NCI-H1436 (cell line): ENCODE measurements at places on chromosomes 12 and 14.

DNA sequence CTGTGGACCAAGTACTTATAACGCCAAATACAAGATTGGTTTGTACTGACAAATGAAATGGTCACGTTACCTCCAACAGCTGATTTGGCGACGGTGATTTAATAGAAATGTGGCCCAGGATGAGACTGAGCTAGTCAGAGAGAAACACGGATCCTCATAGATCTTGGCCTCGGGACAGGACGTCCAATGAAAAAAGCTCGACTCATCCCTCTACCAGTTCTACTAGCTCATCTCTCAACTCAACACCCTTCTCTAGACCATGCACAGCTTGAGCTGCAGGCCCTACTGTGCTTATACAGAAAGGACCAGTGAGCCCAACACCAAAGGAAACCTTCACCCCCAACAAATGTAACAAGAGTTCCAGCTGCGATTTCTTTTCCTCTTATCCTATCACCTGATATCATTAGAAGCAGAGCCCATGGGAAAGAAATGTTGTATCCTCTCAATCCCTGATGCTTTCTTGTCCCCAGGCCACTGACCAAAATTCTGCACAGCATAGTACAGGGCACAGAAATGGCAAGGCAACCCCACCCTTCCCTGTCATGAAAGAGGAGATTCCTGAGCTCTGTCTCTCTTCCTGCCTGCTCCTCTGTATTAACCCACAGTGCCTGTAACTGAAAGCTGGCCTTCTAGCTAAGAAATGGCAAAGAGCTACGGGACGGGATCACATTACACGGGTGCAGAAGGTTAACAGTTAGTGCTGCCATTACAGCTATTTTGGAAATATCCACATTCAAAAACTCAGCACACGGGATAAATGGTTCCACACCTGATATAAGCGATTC, 39.2 kb downstream of the DICER1 start:
- DNase-seq: no peak

DNA sequence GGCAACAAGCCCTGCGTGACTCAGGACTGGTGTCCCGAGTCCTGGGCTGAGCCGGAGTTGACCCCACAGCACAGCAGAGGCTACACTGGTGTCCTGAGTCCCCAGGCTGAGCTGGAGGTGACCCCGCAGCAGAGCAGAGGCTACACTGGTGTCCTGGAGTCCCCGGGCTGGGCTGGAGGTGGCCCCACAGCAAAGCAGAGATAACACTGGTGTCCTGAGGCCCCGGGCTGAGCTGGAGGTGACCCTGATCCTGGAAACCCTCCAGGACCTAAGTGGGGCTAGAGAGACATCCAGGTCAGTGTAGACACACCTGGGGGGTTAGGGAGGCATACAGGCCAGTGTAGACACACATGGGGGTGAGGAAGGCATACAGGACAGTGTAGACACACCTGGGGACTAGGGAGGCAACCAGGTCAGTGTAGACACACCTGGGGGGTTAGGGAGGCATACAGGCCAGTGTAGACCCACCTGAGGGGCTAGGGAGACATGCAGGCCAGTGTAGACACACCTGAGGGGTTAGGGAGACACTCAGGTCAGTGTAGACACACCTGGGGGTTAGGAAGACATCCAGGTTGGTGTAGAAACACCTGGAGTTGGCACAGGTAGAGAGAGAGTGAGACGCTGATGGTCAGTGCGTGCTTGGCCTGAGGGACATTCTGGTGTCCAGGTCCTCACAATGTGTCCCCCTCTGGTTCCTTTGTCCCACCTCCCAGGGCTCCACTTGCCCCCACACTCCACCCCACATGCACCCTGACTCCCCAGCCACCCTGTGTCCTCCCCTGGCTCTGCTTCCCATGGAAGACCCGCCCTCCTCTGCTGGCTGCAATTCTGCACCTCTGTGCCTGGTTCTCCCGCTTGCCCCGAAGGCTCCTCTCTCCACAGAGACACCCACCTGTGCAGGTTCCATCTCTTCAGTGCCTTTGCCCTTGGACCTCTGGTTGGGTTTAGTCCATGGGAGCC, 321.6 kb upstream of the SFSWAP start:
- DNase-seq: no peak

- DNase-seq: no peak
Measured at GRCh38 chr12:124452576-124453331, 114.7 kb downstream of the NCOR2 start.

- no peak for DNase-seq
Measured at GRCh38 chr12:15181017-15181683, 40.1 kb downstream of the RERG start.

DNA sequence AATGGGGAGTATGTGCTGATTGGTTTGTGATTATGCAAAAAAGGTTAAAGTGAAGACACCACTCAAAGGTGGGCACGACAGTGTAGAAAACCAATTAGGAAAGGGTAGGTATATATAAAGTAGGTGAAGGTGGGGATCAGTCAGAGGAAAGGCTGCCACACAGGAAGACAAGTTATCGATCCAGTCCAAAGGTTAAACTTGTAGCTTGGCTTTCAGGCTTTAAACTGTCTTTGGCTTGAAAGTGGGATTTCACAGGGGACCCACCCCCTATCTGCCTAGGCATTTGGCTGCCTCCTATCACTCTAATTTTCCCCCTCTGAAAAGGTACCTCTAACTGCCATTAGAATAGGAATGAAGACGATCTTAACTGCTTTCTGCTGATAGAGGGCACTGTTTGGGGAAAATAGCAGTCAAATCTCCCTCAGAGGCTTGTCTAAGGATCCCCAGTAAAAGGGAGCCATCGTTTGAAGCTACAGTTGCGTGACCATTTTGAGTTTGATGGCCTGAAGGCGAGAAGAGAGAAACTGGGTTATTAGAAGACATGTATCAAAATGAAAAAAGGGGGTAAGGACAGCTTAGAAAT, 250.2 kb downstream of the GPHN start:
- DNase-seq: no peak

GRCh38 chr14:23614395-23614828, 21.8 kb upstream of the DHRS2 start:
- no peak for DNase-seq

DNA sequence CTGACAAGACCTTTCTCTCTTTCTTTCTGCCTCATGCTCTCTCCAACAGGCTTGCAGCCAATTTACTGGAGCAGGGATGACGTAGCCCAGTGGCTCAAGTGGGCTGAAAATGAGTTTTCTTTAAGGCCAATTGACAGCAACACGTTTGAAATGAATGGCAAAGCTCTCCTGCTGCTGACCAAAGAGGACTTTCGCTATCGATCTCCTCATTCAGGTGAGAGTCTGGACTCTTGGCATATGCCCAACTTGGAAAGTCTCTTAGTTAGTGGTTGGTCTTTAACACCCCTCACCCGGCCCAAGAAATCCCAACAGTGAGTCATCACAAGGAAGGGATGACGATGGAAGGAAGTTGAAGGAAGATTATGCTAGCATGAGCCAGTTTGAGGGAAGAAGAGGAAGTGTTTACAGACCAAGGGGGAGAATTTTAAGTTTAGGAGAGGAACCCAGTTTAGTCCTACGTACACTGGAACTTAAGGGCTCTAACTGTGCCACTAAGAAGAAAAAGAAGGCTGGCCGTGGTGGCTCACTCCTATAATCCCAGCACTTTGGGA, 189.7 kb downstream of the ETV6 start:
- peak; percentile 52 for DNase-seq

- DNase-seq: no peak
Measured at GRCh38 chr12:27965966-27966365, 6.6 kb downstream of the PTHLH start.

DNA sequence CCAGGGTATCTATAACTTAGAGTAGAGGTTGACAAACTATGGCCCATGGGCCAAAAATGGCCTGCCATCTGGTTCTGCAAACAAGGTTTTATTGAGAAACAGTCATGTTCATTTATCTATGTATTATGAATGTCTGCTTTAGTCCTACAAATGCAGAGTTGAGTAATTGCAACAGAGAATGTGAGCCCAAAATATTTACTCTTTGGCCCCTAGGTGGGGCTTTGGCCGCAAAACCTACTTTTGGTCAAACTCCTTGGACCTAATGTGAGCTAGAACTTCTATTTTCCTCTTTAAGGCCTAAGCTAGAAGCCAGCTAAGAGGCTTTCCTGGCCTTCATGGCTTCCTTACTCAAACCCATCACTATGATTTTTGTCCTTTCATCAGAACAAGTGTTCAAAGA, 379.1 kb downstream of the NELL2 start:
- no peak for DNase-seq

- no peak for DNase-seq
Measured at GRCh38 chr12:51932218-51933076, 19.1 kb upstream of the ACVR1B start.

DNA sequence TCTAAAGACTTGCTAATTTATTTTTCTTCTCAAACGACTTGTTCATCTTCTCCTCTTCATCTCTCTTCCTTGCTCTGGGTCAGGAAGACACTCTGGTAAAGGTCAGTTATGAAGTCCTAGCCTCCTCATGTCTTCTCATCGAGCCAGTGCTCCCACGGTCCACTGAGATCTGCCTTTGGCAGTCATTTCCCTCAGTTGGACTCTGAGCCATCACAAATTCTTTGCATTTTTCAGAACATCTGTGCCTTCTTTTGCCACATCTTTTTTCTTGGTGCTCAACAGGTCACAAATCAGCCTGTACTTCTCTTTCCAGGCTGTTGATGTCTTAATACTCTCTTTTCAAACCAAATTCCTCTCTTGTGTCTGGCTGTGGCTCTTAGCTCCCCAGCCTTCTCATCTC, 49.7 kb downstream of the IGF1 start:
- DNase-seq: no peak

DNA sequence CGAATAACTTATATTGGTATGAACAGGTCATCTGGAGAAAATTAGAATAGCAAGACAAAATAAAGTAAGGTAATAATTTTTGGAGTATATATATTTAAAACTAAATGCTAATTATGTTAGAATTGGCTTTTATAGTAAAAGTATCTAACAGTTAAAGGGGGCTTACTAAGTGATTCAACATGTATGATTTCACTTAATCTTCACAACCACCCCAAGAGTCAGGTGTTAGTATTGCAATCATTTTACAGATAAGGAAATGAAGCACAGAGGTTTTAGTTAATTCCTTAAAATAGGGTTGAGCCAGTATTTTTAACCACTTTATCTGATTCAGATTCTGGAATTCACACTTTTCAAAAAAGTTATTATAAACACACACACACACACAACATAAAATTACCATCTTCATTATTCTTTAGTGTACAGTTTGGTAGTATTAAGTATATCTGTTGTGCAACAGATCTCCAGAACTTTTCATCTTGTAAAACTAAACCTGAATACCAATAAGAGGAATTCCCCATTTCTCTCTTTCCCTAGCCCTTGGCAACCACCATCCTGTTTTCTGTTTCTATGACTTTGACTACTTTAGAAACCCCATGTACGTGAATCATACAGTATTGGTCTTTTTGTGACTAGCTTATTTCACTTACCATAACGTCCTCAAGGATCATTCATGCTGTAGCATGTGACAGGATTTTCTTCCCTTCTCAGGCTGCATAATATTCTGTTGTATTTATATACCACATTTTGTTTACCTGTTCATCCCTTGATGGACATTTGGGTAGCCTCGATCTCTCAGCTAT, 12.5 kb downstream of the A2M start:
- DNase-seq: no peak

DNA sequence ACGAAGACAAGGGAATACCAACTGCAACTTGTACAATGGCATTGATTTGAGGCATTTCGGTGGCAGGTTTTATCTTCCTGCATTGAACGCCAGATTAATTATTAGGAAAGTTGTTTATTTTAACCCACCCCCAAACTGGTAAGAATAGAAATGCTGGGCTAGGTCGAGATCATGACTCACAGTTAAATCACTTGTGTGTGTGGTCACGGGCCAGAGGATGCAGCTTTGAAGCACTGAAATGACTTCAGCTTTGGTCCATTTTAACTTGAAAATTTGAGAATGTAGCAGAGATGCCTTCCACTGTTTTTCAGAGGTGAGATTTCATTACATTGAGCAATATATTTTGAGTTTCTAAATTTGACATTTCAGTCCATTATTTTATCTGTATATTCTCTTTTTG, 23.6 kb upstream of the KCNH3 start:
- no peak for DNase-seq

DNA sequence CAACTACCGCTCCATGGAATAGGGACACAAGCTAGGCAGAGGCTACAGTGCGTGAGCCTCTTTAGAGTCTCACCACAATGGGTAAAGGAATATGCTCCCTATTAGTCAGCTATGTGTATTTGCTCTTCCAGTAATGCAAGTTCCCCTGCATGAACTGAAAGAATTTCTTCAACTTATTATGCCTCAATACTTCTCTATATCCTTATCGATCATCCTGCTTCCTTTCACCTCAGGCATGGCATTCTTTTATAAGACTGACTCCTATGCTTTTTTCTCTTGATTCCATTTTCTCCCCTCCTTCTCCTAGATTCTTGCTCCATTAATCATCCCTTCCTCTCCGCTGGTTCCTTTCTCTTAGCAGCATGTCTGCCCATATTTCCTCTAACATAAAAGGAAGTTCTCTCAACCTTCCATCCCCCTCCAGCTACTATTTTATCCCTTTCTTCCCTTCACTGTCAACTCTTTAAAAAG, 94.5 kb upstream of the CPM start:
- DNase-seq: no peak

- no peak for DNase-seq
Measured at GRCh38 chr12:116453631-116454030, 105.5 kb upstream of the MAP1LC3B2 start.

- no peak for DNase-seq
Measured at GRCh38 chr14:100117633-100118395, 41.6 kb downstream of the DEGS2 start.

- DNase-seq: no peak
Measured at GRCh38 chr14:58332561-58332960, 34.2 kb downstream of the ARID4A start.

DNA sequence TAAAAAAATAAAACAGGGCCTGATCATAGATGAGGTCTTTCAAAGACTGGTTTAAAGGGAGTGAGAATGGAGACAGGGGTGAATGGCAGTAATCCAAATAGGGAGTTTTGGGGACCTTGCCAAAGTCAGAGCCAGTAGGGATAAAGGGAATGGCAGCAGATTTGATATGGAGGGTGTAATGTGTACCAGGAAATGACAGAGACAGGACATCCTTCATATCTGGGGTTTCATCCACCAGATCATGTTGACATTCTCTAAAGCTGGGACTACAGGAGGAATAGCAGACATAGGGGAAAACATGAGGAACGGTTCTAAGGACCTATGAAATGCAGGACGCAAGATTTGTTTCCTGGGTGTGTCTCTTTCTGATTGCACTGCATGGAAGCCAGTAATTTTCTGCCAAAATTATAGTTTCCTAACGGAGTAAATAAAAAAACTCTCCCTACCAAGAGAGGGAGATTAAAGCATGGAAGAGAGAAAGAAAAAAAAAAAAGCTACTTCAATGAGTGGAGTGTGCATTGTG, 169.9 kb downstream of the PRKD1 start:
- no peak for DNase-seq

GRCh38 chr14:65456247-65456646, 43.7 kb downstream of the FUT8 start:
- no peak for DNase-seq

- DNase-seq: no peak
Measured at GRCh38 chr12:123468786-123469185, 10.8 kb downstream of the SNRNP35 start.

DNA sequence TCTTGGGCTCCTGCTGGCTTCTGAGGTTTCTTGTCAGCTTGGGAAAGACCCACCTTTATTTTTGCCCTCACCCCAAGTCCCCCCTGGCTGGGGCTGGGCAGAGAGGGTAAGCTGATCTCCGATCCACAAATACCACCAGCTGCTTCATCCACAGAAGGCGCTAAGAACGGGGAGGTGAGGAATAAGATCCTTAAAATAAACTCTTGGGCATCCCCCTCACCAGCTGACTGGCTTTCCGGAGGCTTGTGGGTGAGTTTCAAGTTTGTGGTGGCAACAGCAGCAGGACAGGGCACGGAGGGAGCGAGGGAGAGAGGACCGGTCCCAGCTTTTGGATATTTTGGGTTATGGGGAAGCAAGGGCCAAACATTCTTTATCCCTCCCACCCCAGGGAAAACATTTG, 20.8 kb upstream of the HSPB8 start:
- no peak for DNase-seq
